ENCODE measurements at places on chromosomes 3 and 15. TPM values are rescaled to one million over a fixed set of nuclear protein-coding genes. Genes with fewer than 3 reads are reported as not detected.

DNA sequence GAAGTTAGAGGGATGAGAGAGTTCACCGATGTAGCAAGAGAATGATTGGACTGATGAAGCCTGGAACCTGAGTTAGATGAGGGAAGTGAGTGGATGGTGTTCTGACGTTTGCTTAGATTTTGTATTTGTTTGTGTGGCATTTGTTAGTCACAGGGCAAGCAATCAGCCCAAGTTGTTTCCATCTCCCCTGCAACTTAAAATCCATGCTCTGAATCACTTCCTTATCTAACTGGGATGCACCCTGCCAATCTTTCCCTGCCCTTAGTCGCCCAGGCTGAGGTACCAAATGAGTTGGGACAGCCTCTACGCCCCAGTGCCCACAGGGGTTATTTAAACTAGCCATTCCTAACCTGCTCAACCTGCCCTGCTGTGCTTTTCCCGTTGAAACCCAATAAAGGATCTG, 12.6 kb downstream of the PAQR5 start:
- no peak for DNase-seq

DNA sequence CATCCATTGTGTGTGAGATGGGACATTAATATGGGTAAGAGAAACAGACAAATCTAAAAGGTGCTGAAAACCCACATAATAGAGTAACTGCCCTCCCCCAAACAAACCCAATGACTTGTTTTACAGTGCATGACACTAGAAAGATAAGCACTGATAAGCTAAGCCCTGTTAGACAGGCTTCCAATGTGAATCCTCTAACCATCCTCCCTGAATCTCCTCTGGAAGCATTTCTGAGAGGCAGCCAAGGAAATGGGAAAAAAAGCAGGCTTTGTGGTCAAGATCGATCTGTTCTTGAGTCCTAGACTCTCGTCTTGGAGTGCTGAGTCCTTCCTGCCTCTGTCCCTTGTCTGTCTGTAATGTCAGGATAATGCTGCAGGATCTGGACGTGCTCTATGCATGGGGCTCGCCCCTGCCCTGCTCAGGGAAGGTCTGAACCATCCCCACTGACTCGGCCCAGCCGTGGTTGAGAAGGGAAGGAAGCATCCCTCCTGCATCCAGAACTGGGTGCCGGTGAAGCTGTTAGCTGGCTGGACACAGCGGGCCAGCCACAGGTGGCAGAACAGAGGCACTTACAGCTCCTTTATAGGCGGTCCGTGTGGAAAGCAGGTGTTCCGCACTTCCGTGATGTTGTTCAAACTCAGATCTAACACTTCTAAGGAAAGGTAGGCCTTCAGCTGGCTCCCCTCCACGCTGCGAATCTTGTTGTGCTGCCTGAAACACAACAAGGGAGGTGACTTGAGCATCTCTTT, 84.1 kb downstream of the LRIG1 start:
- DNase-seq = no peak

DNA sequence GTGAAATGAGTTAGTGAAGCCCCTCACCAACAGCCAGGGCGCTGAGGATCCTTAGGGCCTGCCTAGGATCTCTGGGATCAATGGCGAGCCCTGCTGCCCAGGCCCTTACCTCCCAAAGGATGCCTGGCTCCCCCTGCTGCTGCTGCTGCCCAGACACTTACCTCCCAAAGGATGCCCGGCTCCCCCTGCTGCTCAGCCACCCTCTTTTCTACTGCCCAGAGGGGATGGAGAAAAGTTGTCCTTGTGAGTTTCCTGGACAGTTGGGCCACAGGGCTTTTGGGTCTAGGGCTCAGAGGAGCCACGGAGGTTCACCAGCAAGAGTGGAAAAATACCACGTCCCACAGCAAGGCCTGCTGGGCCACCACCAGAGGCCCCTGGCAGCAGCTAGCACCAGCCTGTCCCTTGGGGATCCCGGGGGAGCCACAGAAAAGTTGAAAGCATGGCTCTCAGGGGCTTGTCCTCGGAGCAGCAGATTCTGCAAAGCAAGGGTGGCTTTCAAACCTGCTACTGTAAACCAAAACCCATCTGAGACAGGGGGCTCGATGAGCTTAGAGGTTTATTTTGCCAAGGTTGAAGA, 59.4 kb downstream of the SLC6A6 start:
- DNase-seq = peak; percentile 77

The ANKDD1A gene
- total RNA-seq = 2.3 TPM

DNA sequence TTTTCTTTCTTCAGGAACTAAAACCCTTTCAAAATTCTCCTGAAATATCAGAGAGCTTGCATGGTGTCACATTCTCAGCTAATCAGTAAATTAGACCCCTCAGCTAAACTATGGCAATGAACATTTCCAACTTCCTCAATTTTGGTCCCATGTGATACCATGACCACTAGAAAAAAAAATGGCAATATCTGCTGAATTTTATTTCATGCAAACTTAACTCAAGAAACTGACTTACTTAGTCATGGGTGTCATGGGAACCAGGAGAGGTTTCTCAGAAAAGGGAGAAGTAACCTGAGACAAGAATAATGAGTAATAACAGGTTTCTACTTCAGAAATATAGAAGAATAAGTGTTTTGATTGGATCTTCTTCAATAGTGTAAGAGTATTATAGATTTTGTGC, 784.6 kb upstream of the ALCAM start:
- DNase-seq = no peak

The EFHB gene
- total RNA-seq = 0.55 TPM

- DNase-seq = no peak
Measured at GRCh38 chr15:47184908-47185801, 532.1 kb upstream of the SEMA6D start.

DNA sequence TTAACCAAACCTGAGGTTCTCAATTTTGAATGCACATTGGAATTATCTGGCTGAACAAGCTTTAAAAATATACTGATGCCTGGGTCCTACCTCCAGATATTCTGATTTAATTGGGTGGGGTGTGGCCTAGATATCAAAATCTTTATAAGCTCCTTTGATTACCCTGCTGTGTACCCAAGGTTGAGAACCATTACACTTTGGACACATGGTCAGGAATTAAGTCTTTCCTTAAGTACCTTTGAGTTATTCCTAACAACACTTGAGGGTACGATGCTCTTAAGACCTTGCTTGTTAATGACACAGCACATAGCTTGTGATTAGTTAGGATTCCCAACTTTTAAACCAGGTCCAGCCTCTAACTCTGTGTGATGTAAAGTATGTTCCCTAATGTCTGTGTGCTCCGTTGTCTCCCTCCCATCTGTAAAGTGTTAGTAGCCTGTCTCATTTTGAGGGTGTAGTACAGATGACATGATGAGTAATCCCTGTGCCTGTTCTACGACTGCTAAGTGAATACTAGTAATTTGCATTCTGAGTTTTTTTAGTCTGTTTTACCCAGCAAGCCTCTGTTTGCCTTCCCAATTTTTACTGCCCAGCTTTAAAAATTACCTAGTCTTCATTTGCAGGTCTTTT, 154.9 kb downstream of the KLHL25 start:
- DNase-seq = no peak

DNA sequence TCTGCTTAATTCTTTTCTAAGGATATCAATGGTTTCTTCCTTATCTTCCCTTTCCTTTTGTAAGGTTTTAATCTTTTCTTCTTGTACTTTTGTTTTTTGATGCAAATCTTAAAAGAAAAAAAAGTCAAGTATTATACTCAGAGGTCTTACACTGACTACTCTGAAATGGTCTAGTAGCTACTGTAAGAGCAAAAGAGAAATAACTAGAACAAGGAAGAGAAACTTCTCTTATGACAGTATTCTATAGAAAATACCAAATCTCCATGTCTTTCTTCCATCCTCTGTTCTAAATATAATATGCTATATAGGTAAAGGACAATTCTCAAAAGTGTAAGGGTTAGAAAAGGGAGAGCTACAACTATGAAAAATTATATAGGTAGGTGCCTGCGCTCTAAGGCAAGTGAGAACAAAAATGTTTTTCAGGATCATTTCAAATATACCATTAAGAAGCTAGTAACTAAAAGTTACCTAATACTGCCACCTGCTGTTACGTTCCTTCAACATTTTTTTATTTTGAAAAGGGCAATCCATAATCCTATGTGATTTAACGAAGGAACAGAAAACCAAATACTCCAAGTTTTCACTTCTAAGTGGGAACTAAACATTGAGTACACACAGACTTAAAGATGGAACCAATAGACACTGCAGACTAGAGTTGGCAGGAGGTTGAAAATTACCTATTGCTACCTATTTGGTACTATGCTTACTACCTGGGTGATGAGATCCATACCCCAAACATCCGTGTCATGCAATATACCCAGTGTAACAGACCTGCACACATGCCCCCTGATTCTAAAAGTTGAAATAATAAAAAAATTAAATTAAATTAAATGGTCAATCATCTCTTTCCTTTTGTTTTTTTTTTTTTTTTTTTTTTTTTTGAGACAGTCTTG, 36.7 kb downstream of the CIP2A start:
- DNase-seq = no peak

- no peak for DNase-seq
Measured at GRCh38 chr3:103380391-103380790, 945.6 kb downstream of the ZPLD1 start.

- DNase-seq = peak; percentile 62
Measured at GRCh38 chr15:70447928-70448698, 315.2 kb downstream of the UACA start.

- DNase-seq = no peak
Measured at GRCh38 chr15:83842281-83842680, 188.4 kb downstream of the ADAMTSL3 start.

The SLCO3A1 gene
- total RNA-seq = 3.1 TPM

The IL5RA gene
- not detected for total RNA-seq

GRCh38 chr3:94985778-94986177, 922.9 kb downstream of the NSUN3 start:
- DNase-seq = no peak

Data from activated naive CD4-positive, alpha-beta T cell treated with anti-CD3 and anti-CD28 coated beads for 36 hours (primary cell).